KBM-7 (cell line): ENCODE measurements at places on chromosomes 2 and 18.
A peak's percentile ranks its signal among the peaks of the same experiment; 100 is the strongest.

GRCh38 chr2:25365241-25365640 is 23.5 kb upstream of the DNMT3A start:
- DNase-seq: no peak

DNA sequence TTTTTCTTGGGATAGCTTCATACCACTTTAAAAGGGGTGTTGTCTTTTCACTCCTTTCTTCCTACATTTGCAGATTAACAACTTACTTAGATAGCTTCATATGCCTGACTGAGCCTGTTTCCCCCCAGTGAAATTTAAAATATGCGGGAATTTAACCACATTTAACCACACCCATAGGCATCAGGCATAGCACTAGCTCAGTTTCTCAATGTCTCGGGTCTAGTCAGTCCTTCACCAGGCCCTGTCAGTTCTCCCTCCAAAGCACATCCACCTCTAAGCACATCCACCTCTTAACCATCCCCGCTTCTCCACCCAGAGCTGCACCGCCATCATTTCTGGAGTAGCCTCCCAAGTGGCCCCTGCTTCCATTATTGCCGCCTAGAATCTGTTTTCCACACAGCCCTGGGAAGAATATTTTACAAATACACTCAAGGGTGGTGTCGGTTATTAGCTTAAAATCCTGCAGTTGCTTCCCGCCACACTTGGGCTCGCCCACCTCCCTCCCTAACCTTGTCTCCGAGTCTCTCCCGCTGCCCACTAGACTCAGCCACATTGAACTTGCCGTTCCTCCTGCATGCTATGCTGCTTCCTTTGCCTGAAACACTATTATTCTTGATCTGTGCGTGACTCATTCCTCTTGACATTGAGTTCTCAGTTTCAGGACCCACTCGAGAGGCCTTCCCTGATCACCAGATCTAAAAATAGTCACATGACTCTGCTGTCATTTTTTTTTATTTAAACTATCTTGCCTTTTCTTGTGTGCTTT is 68.3 kb downstream of the SPTBN1 start:
- DNase-seq: no peak

GRCh38 chr2:170222298-170222697 is 44.4 kb downstream of the MYO3B start:
- no peak for DNase-seq

- no peak for DNase-seq
Observed at GRCh38 chr2:132668987-132669907, 758 bp downstream of the LYPD1 start.

DNA sequence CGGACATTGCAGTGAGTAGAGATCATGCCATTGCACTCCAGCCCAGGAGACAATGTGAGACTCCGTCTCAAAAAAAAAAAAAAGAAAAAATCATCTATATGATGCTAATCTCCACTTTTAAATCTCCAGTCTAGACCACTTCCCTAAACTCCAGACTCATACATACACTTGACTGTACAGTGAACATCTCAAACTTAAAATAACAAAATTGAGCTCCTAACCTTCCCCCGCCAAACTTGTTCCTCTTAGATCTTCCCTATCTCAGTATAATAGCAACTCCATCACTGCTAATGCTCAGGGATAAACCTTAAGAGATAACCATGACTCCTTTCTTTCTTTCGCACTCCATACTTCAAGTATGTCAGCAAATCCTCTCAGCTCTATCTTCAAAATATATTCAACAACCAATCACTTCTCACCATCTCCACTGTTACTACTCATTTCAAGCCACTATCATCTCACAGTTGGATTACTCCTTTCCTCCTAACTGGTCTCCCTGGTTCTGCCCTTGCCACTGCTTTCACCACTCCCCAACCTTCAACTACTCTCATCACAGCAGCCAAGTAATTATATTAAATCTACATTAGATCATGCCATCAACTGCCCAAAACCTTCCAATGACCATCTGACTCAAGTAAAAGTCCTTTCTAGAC is 12.0 kb downstream of the MEMO1 start:
- DNase-seq: peak; percentile 79
